Activated naive CD8-positive, alpha-beta T cell treated with anti-CD3 and anti-CD28 coated beads, Interleukin-2, amount 50 U/mL, for 24 hours (primary cell): ENCODE measurements at places on chromosomes 4 and X.

DNA sequence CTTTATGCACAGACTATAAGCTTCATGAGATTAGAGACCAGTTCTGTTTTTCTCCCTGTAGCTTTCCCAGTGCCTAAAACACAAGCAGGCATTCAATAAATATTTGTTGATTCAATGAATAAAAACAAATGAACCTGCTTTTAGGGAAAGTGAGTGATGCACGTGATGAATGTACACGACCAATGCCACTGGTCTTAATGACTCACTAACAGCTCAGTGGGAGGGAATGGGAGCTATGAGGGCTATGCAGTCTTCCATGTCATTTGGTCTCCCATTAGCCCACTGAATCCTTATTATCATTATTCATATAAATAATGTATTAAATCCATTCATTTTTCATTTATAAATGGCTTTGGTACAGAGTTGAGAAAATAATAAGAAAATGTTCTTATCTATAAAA is 247.4 kb downstream of the FBXO8 start:
- no peak for DNase-seq

- no peak for DNase-seq
Measured at GRCh38 chr4:5030221-5030620, 11.0 kb upstream of the CYTL1 start.

- no peak for DNase-seq
Measured at GRCh38 chr4:143260750-143261149, 75.9 kb upstream of the GAB1 start.

- DNase-seq, result no peak
Measured at GRCh38 chr4:153004081-153004850, 68.1 kb downstream of the FHDC1 start.
